ENCODE measurements at places on chromosomes 2 and 18.
A peak's percentile ranks its signal among the peaks of the same experiment; 100 is the strongest.

DNA sequence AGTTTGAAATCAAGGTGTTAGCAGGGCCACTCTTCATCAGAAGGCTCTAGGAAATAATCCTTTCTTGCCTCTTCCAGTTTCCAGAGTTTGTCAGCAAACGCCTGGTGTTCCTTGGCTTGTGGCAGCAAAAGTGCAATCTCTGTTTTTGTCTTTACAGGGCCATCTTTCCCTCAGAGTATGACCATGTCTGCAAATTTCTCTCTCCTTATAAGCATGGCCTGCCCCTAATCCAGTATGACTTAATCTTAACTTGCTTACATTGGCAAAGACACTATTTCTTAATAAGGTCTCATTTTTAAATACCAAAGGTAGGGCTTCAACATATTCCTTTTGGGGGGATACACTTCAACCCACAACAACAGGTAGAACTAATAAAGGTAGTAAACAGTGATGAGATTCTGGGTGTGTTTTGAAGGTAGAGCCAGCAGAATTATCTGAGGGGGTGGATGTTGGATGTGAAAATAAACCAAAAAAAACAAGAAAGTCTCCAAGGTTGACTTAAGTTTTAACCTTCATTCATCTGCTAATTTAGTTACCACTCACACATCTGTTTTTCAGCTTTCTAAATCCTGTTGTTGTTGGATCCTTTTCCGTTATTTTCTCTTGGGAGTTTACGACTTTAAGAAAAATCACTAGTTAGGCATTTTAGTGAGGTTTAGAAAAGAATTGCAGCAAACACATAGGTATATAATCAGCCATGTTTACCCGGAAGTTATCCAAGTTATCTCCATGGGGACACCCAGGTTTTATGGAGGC is 234.4 kb upstream of the FIGN start:
- no peak for DNase-seq

DNA sequence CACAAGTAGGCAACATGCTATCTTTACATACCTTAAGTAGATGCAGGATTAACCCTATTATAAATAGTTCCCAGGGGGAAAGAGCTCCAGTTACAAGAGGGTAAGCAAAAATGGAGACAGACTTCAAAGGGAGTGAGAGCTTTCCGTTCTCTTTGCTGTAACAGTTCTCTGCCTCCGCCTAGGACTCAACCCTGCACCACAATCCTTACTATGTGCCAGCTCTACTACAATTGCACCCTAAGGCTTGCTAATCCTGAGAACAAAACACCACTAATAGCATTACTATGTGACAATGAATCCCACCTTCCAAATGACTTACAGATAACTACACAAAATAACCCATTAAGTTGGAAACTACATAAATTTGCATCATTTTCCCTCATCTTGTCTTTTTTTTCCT is 7.7 kb downstream of the ZBTB14 start:
- no peak for DNase-seq

DNA sequence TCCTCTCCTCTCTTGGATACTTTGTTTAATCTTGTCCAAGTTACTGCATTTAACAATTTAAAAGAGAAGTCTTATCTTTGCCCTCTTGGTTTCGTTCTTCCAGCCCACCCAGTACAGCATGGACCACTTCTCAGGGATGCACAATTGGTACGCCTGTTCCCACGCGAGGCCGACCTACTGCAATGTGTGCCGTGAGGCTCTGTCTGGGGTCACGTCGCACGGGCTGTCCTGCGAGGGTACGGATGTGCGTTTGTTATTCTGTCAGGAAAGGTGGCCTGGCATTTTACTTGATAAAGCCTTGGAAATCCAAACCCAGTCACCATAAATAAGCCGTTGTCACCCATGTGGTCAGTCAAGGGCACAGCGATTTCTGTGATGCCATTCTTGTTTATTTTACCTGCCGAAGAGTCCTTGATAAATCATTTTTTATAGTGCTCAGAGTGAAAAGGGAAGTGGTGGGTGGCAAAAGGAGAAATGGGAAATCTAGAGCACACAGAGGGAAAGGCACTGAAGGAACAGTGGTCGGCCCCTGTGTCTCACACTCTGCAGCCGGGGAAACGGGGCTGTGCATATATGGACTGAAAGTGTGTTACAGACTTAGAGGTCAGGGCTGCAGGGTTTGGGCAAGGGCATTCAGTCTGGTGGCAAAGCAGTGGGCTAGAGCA is 80.5 kb downstream of the DGKD start:
- DNase-seq: peak; percentile 47

GRCh38 chr2:51368250-51368649 is 336.3 kb upstream of the NRXN1 start:
- no peak for DNase-seq

GRCh38 chr18:39591649-39592048 is 2026.1 kb upstream of the CELF4 start:
- DNase-seq: no peak

DNA sequence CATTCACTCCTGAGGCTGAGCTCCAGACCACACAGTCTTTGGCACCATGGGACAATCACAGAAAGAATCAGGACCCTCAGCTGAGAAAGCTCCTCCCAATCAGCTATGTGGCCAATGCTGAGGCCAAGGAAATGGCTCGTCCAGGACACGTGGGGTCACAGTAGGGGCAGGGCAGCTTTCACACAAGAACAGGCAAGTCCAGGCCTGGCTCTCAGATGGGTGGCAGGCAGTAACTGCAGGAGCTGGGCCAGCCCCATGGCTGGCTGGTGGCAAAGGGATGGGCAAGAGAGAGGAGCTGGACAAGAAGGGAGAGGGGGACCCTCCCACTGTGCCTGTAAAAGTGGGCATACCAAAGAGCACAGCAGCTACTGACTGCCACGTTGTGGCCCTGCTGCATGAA is 12.2 kb upstream of the EDAR start:
- no peak for DNase-seq

GRCh38 chr2:201347138-201347537 is 10.0 kb downstream of the FLACC1 start:
- no peak for DNase-seq

- DNase-seq: no peak
Measured at GRCh38 chr2:181307203-181307991, 149.8 kb upstream of the ITGA4 start.

GRCh38 chr2:65158557-65158956 is 28.7 kb upstream of the RAB1A start:
- DNase-seq: no peak

DNA sequence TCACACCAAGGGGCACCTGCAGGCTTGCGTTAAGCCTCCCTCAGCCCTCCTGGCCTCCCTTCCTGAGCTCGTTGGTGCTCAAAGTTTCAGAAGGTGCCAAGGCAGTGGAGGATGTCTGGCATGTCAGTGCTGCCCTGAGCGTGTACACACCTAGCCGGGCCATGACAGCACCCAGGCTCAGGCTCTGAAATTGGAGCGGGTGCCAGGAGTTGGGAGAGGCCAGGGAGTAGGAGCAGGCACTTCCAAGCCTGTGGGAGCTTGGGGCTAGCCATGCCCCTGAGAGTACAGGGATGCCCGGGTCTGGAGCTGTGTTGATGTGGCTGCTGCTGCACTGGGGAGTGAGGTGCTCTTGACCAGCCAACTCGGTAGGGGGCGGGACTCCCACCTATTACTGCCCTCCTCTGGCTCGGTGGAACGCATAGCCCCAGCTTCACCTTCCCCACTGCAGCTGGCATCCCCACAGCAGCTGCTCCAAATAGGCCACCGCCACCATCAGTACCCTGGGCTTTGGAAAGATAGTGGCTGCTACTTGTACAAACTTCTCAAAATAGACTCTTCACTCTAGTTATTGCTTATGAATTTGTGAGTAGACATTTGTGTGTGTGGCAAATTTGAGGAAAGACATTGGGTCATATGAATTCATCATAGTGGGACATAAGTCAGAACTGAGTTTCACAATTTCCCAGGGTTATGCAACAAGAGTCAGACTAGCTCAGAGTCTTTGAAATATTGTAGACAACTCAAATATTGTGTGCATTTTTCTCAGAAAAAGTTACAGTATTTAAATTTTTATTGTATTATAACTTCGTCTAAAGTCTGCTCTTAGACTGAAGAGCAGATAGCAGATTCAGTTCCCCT is 6.8 kb upstream of the PCARE start:
- DNase-seq: no peak

DNA sequence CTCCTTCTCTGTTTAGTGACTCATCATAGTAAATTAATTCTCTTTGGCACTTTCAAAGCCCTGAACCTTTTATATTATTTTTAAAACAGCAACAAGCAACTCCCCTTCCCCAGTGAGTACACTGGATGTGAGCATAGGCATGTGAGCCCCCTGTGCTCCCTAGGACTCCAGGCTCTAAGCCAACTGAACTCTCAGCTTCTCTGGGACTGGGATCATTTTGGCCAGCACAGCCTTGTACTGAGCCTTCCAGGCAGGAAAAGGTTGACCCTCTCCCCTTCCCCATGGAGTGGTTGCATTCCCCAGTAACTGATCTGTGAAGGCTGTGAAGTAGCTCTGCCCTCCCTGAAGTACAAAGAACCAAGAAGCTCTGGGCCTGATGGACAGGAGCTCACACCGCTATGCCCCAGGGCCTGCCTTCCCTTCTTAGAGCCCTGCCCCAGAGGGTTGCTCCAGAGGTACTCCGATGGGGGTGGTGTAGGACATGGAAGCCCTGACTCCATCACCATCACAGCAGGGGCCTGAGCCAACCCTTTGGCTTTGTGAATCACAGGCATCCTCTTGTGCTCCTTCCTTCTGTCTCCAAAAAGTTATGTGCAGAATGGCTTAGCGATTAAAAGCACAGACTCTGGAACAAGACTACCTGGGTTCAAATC is 57.8 kb downstream of the ADD2 start:
- DNase-seq: no peak

DNA sequence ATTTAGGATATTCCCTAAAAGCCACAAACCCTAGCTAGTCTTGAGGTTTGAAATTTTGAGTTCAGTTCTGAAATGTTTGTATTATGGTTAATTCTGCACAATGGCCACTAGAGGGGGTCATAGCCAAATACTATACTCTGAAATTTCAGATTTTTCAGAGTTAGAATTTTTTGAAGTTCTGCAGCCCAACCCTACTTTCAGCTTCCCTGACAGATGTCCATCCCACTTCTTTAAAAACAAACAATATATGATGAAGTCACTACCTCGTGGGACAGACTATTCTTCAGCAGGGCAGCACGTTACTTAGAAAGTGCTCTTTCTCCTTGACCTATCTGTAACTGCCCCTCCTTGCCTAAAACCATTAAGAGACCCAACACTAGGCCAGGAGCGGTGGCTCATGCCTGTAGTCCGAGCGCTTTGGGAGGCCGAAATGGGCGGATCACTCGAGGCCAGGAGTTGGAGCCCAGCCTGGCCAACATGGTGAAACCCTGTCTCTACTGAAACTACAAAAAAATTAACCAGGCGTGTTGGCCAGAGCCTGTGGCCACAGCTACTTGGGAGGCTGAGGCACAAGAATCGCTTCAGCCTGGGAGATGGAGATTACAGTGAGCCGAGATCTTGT is 48.2 kb upstream of the PAPOLG start:
- peak; percentile 40 for DNase-seq

- DNase-seq: no peak
Measured at GRCh38 chr18:24414349-24415003, 12.0 kb upstream of the IMPACT start.

DNA sequence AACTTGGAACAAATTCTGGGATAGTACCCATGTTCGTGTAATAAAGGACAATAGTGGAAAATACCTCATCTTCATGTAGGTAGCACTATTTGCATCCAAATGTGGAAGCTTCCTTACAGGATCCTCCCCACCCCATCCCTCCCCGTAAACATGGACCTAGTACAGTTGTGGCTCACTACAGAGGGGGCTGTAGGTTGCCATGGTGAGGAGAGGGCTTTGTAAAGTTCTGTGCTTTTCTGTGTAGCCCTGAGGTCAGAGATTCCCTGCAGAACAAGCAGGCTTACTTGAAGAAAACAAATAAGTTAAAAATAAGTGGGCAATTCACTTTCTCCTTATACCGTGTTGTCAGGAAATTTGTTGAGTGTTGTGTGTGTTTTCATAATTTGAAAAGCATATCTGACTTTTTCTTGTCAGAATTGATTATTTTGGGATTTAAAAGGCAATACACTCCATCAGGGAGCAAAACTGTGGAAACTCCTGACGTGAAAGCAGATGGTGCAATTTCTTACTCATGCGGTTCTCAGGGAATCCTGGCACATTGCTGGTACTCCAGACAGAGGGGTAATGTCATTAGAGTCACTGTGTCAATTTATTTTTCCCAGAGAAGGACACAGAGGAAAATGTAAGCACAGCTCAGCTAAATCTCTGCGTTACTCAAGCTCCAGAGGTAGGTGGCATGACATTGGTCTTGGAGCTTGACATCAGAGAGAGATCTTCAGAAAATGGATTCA is 174.2 kb upstream of the LHCGR start:
- DNase-seq: no peak

DNA sequence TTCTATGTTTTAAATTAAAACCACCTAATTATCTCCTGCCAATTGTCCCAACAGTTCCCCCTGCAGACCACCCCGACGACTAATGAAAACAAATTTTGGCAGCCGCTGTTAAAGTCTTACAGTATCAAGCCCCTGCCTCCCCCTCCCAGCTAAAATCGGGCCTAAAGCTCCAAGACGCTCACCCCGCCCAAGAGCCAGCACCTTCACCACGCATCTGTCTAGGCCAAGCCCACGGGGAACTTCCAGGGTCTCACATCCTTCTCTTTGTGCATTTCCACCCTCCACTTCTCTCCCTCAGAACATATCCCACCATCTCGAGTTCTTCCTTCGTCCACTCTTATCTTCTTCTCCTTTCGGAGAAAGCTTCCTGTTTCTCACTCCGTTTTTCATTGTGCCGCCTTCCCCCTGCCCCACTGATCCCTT is 445 bp downstream of the PRPF40A start:
- no peak for DNase-seq
